HFFc6 (cell line): ENCODE measurements at places on chromosomes 16 and 17. TPM values are rescaled to one million over a fixed set of nuclear protein-coding genes. Genes with fewer than 3 reads are reported as not detected.

DNA sequence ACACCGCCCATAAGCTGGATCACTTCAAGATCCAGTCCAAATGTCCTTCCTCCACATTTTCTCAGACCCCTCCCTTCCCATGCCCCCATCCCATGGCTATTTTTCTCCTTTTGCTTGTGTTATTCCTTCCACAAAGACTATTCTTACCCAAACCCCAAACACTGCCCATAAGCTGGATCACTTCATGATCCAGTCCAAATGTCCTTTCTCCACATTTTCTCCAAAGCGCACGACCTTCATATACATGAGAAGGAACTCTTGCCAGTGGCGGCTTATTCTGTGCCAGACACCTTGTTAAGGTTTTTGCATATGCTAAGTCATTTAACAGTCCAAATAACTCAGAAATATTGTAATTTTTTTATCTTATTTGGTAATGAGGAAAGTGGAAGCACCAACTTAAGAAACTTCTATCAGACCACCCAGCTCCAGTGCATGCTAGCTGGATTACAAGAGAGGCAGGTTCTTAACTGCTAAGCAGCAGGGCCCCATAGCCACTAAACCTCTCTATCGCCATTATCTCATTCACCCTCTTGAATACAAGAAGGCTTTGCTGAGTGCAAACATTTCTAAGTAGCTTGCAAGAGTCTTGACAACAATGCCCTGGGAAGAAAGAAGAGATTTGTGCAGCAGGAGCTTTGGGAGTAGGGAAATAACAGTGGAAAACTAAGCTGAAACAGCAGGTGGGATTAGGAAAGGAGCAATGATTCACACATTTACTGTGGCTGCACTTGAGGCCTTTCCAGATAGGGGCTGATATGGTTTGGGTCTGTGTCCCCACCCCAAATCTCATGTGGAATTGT lies 428.2 kb upstream of the MAF start:
- DNase-seq: no peak

GRCh38 chr17:64765191-64765889 lies 103.2 kb upstream of the SMURF2 start:
- no peak for DNase-seq

GRCh38 chr16:50706250-50706649 lies 12.8 kb downstream of the NOD2 start:
- no peak for DNase-seq

- DNase-seq: no peak
Measured at GRCh38 chr17:64148017-64148631, 18.2 kb upstream of the ERN1 start.

GRCh38 chr16:66489385-66489784 lies 60.5 kb downstream of the TK2 start:
- DNase-seq: no peak

GRCh38 chr16:49592546-49593423 lies 219.2 kb downstream of the C16orf78 start:
- DNase-seq: no peak

The KRT27 gene
- total RNA-seq: not detected in 3 replicates

The PYDC1 gene
- total RNA-seq: not detected in 3 replicates

The WNT9B gene
- not detected in 3 replicates for total RNA-seq

The CCDC200 gene
- total RNA-seq: not detected in 3 replicates
